Left renal cortex interstitium (tissue), 4 donors: ENCODE measurements at places on chromosomes 1 and 21.

- no peak for DNase-seq
Measured at GRCh38 chr1:156658945-156659574, 17.1 kb downstream of the BCAN start.

GRCh38 chr21:28089599-28090441, 902.9 kb downstream of the LTN1 start:
- DNase-seq = no peak

- no peak for DNase-seq
Measured at GRCh38 chr1:115302390-115302961, 35.6 kb downstream of the NGF start.

DNA sequence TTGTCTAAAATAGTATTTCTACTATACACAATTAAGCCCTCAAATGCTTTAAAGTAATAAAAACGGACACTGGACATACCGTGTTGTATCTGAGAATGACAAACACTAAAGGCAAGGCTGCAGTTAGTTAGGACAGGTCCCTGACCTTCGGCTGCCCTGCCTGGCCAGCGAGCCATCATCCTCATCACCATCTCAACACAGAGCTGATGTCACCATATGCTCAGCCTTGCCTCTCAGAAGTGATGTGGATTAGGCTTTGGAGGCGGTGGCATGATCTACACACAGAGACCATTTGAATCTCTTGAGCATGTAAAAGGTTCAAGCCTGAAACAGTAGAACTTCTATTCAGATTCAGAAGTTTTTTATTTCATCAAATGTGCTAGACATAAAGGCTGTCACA, 244.7 kb downstream of the SDCCAG8 start:
- DNase-seq = no peak

GRCh38 chr1:223244366-223245103, 101.5 kb upstream of the TLR5 start:
- no peak for DNase-seq

GRCh38 chr1:43538143-43538487, 7.4 kb downstream of the PTPRF start:
- no peak for DNase-seq

DNA sequence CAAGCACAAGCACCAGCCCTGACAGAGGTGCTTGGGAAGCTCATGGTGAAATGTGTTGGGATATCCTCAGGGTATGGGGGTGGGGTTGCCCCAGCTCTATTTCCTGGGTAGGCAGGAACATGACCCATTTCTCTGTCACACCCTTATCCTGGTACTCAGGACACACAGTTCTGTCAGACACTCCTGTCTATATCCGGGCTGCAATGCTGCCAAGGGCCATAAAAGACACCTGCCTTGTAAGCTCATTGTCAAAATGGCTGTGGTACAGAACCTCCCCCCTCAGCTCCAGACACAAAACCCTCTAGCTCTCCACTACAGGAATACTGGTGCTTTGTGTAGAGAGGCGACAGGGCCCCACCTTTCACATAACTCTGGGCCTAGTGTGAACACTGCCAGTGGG, 636.7 kb downstream of the PLA2G4A start:
- no peak for DNase-seq

DNA sequence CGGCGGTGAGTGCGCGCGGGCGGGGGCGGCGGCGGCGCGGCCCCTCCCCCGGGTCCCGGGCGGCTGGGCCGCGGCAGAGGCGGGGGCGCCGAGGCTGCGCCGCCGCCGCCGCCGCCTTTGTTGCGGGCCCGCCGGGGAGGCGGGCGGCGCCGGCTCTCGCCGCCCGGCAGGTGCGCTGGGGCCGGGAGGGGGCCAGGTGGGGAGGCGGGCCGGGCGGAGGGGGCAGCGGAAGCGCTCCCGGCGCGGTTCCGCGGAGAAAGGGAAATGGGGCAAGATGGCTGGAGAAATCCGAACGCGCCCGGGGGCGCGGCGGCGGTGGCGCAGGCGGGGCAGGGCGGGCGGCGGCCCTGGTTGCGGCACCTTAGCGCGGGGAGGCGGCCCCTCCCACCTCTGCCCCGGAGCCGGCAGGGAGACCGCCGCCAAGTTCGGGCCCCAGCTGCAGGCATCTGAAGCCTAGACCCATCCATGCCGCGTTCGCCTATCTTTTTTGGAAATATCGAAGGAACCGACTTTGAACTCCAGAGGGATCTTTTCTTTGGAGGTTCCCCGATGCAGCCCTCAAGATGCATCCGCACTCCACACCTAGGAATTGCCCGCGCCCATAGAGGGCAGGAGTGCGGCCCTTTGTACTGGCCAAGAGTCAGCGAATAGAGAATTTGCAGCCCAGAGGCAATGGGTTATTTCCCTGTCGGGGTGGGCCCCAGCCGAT, 479 bp downstream of the POGK start:
- DNase-seq = no peak

- no peak for DNase-seq
Measured at GRCh38 chr1:26268290-26269197, 11.3 kb upstream of the SH3BGRL3 start.

GRCh38 chr1:75615613-75616435, 4.9 kb upstream of the SLC44A5 start:
- peak; percentile 27 for DNase-seq

- no peak for DNase-seq
Measured at GRCh38 chr1:156571261-156571852, 1.0 kb downstream of the IQGAP3 start.

GRCh38 chr1:61230523-61230922, 148.2 kb downstream of the NFIA start:
- DNase-seq = no peak

- no peak for DNase-seq
Measured at GRCh38 chr1:41529621-41530395, 45.3 kb upstream of the EDN2 start.

GRCh38 chr1:115098979-115099692, 9.8 kb upstream of the TSPAN2 start:
- DNase-seq = no peak

DNA sequence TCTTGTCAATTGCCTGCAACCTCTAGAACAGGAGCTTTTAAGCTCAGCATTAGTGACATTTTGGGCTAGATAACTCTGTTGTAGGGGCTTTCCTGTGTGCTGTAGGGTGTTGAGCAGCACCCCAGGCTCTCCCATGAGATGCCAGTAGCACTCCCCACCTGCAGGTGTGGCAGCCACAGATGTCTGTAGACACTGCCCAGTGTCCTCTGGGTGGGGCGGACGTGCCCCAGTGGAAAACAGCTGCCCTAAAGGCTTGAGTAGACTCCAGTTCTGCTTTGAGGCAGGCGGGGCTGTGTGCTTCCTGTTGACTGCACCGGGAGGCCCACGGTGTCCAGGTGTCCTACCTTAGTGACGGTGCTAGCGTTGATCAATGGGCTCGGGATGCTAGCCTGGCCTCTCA, 16.9 kb upstream of the PWP2 start:
- no peak for DNase-seq

- no peak for DNase-seq
Measured at GRCh38 chr1:12405325-12406210, 175.7 kb downstream of the VPS13D start.

- no peak for DNase-seq
Measured at GRCh38 chr1:220121791-220122530, 28.0 kb downstream of the IARS2 start.

- no peak for DNase-seq
Measured at GRCh38 chr1:67224856-67225255, 58.6 kb downstream of the IL23R start.

- no peak for DNase-seq
Measured at GRCh38 chr1:35243691-35244090, 24.8 kb upstream of the ZMYM4 start.

DNA sequence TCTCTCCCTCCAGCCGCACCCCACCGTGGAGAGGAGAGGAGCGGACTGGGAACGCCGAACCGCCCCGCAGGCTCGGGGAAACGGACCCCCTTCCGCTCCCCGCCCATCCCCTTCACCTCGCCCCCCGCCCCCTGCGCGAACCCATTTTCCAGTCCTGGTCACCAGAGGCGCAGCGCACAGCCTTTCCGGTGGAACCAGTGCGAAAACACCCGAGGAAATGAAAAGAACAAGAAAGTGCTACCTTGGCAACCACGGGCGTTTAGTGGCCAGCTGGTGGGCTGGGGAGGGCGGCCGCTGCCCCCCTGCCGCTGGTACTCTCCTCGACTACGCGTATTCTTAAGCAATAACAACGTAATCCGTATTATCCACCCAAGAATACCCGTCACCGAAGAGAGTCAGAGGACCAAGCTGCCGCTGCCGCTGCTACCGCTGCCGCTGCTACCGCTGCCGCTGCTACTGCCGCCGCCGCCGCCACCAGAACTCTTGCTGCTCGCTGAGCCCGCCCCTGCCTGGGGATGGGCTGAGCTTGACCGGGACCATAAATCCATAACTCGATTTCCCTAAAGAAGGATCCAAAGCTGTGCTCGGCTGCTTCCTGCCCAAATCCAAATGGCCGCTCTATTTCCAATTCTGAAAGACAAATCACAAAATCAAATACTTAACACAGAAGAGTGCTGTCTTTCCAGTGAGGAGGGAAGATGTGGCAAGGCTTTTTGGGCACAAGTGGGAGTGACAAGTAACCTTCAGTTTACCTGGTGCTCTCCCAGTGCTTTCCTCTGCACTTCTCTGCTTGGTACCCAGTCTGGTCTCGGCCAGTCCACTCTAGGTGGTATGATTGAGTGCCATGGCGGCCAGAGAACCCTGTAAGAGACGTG, 125.2 kb upstream of the DPYD start:
- no peak for DNase-seq

GRCh38 chr1:231386466-231386865, 35.6 kb downstream of the EGLN1 start:
- DNase-seq = no peak

DNA sequence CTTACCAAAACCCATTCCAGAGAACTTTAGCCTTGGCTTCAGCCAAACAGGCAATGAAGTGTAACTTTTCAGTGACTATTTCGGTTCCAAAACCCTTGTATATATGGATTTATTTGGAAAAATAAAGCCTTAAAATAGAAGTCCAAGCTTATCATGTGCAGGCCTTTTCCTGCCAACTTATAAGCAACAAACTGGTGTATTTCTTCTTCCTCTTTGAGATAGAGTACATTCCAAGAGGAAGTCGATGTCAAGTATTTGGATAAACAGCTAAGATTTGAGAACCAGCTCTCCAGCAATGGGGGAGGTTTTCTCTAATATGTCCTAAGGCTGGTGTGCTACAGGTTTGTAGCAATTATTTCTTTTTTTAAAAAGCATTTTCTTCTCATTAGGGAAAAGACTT, 407.8 kb downstream of the DUSP10 start:
- DNase-seq = no peak

DNA sequence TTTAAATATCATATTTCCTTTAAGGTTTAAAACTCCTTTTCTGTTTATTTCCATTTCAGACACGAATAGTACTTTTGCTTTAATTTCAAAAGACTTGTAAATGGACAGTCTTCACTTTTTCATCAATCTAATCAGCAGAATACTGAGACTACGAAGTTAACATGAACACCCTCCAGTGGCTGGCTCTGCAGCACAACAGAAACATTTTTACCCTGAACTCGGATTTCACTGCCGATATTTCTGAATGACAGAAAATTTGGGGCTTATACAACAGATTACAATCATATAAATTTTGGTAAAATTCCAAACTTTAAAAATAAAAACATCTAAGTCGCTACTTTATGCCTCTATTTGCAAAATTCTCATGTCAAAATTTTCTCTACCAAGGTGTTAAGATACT, 86.2 kb downstream of the AKT3 start:
- no peak for DNase-seq

GRCh38 chr1:46166521-46167462, 8.1 kb upstream of the TSPAN1 start:
- no peak for DNase-seq

GRCh38 chr1:57122031-57122430, 156.2 kb upstream of the C8B start:
- no peak for DNase-seq

DNA sequence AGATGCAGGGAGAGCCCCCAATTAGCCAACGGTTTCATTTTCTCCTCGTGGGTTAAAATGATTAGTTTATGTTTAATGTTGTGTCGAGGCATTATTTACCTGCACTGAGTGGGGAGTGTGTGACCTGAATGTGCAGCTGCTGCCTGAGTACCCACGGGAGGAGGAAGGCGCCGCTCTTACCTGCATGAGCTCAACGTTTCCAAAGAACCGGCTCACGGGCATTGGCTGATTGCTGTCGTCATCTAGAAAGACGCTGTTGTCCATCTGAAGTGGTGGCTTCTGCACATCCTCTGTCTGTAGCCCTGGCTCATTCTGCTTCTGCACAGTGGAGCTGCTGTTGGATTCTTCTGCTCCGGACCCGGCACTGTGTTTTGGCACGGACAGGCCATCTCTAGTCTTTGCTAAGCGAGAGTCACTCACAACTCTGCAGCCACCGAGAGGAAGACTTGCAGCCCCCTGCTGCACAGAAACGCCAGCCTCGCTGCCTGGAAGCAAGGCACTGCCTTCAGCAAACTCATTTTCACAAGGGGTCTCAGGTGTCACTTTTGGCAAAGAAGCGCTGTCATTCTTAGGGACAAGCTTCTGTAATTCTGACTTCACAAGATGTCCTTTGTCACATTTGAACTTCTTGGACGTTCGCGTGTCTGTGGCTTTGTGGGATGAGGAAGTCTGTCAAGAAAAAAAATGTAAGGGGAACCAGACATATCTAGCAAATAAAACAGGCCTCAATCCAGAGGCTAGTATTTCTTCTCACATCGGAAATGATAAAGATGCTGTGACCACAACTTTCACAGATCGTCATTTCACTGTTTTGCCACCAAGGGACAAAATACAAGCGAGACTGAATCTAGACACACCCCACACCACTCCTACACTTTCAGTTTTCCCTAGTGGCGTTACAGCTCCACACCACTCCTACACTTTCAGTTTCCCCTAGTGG, 9.4 kb downstream of the C1orf174 start:
- no peak for DNase-seq

GRCh38 chr1:107919953-107920352, 45.0 kb downstream of the VAV3 start:
- no peak for DNase-seq
